H7 (cell line): ENCODE measurements at places on chromosomes 11 and 22. TPM values are rescaled to one million over a fixed set of nuclear protein-coding genes. Genes with fewer than 3 reads are reported as not detected.

DNA sequence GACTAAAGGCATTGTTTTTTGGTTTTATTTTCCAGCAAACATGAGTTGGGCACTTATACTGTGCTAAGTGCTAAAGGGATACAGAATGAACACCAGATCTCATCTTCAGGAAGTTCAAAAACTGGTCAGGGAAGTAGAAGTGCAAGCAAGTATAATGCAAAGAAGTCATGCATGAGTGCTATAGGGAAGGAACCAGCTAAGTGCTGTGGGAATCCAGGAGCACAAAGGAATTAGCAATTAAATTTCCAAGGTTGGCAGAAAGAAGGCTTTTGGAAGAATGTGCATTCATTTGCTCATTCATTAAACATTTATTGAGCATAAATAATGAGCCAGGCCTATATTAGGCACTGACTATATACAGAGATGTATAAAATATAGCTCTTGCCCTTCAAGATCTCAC is 143.7 kb upstream of the ARHGAP42 start:
- DNase-seq: no peak

GRCh38 chr11:64745521-64746328 is 1.8 kb upstream of the RASGRP2 start:
- DNase-seq: peak; percentile 98

DNA sequence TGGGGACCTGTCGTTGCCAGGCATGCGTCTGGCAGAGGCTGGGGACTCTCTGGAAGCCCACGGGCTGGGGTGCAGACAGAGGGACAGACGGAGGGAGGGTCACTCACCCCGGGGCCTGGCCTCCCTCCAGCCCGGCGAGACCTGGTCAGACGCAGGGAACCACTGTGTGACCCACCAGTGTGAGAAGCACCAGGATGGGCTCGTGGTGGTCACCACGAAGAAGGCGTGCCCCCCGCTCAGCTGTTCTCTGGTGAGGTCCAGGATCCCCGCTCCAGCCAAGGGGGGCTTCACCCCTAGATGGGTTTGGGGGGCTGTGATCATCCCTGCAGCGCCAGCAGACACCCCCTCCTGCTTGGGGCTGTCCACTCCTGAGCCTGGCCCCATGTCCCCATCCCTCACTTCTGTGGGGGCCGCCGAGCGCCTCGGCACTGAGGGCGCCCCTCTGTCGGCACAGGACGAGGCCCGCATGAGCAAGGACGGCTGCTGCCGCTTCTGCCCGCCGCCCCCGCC is 23.6 kb upstream of the MUC5B start:
- DNase-seq: peak; percentile 46

FGF3 gene
- 0.15 TPM in 1 of 2 replicates, not detected in the other for total RNA-seq

- no peak for DNase-seq
These were observed 13.3 kb downstream of the PARVA start for GRCh38 chr11:12390687-12391110.

OR8D1 gene
- total RNA-seq: not detected in 2 replicates

DNA sequence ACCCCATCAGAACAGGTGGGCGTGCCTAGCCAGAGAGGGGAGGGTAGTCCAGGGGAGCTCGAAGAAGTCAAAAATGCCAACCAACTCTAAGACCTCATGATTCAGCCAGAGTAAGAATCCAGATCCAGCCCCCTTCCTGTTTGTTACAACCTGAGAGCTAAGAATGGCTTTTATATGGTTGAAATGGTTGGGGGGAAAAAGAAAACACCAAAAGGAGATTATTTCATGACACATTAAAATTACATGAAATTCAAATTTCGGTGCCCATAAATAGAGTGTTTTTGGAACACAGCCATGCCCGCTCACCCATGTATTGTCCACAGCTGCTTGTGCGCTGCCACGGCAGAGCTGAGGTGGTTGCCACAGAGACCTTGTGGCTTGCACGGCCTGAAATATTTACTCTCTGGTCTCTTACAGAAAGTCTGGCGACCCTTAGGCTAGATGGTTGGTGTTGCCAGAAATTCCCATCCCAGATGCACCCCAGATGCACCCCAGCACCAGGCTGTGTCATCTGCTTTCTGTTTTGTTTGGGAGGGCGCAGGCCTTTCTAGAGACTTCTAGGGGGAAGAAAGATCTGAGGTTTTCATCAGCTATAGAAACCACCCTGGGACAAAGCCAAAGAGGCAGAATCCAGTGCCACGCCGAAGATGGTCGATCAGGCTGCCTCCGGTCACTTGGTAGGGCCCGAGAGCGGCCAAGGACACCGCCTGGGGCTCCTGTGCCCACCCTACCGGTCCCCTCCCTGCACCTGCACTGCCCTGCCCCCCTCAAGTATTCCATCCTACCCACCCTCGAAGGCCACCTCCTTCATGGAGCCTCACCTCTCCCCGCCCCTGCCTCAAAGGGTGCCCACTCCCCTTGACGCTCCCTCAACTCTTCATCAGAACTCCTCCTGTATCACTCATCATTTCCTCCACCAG is 80.2 kb downstream of the DSCAML1 start:
- DNase-seq: no peak

DNA sequence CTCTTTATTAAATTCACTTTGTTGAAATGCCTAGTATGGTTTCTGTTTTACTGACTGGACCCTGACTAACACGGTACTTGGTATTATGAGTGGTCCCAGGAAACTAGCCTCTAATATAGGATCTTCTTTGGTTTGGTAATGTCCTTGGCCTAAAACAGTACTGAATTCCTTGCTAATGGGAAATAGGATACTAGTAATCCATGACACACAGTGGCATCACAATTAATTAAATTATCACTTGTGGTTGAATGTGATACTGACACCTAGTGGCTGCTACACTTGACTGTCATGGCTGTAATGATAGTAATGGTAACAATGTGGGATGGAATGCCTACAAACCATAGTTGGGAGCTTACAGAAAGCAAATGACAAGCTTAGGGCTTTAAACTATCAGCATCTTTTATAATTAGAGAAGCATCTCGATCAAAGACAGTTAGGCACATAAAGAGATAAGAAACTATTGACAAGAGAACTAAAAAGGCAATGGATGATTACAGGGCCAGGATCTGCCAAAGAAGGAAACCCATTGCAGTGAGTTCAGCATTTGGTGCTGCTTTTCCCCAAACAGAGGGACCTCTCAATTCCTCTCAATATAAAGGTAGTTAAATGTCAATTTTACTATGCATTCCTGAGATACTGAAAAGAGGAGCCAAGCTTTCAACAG is 8.6 kb downstream of the DNHD1 start:
- peak; percentile 57 for DNase-seq

DNA sequence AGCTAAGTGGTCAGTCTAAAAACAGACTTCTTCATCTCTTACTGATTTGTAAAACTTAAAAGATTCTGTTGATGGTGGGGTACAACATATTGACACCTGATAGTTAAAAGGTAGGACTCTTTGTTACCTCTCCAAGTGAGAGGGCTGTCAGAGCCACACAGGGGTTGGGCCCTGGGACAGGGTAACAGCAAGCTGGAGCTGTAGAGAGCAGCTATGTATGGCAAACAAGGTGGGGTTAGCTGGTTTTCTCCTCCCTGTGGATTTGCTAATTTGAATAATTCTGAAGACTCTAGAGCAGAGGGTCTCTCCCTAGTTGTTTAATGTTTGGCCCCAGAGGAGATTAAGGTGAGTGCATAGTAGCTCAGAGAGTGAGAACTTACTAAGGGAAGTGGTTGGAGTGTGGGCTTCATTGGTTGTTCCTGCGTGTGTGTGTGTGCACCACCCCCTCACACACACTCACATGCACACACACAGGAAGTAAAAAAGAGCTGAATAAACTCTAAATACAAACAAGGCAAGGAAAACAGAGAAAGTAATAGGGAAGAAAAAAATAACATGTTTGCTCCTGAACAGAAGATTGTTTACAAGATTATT is 9.2 kb upstream of the GAS2 start:
- peak; percentile 9 for DNase-seq

DNA sequence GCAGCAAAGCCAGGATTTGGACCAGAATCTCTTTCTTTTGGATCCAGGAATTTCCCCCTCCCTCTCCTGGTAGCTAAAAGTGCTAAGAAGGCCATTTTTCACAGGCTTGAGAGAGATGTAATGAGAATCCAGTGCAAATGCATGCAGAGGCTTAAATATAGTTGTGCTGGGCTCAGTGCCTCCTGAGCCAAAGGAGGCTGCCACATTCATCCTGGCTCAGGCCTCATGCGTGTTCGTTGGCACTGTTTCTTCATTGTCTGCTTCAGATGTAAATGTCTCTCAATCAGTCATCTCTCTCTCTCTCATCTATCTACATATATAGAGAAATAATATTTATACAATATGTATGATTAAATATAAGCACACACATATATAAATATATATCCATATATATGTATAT is 83.6 kb downstream of the INSC start:
- DNase-seq: no peak

DNA sequence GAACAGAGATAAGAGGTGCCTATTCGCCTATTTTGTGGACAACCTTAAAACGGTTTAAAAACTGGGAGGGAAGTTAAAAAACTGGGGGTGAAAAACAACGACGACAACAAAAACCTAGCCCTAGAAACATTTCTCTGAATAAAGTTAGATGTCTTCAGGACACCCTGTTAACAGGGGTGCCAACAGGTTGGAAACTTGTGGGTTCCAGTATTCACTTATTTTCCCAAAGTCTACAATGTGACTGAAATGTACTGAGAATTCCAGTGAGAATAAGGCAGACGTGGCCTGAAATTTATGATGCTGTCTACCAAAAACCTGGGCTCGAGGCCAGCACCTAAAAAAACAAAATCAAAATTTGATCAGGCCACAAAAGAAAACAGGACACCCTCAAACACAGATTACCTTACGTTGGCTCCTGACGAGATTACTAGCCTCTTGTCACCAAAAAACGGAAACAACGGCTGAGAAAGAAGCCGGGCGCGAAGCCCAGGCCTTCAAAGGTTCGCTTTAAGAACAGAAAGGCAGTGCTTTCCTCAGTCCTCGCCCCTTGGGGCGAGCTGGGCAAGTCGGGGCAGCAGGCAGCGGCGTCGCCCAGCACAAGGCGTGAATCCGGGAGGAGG is 906 bp downstream of the CCDC90B start:
- DNase-seq: no peak

LAYN gene
- 1.0 and 1.2 TPM in 2 replicates for total RNA-seq

GRCh38 chr11:15864026-15864805 is 492.1 kb downstream of the SOX6 start:
- no peak for DNase-seq

- DNase-seq: peak; percentile 98
These were observed at the start of gene ARSA for GRCh38 chr22:50627642-50628542. TSS of gene ARSA (minus strand) at chr22:50628152. CDS start at chr22:50627779, 373 bp downstream.

DNA sequence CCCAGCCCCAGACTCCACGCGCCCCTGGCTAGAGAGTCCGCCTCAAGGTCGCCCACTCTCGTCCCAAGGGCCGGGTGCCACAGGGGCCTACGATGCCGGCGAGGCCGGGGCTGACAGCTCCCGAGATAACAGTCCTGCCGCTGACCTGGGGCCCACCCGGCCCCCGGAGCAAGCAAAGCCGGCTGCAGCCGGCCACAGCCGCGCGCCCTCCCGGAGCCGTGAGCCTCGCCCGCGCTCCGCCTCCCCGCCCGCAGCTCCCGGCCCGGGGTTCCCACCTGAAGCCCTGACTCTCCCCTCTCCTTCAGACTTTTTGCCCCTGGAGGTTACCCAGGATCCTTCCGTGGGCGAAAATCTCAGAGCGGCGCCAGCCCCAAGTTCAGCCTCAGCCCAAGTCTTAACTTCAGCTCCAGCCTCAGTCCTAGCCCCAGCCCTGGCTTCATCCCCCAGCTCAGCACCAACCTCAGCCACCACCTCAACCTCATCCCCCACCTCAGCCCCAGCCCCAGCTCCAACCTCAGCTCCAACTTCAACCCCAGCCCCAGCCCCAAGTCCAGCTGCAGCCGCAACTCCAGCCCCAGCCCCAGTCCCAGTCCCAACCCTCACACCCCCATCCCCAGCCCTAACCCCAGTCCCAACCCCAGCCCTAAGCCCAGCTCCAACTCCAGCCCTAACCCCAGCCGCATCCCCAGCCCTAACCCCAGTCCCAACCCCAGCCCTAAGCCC is 1.7 kb downstream of the KLHDC7B start:
- DNase-seq: peak; percentile 46

OR2AG1 gene
- not detected in 2 replicates for total RNA-seq

- no peak for DNase-seq
These were observed 2.0 kb upstream of the CCDC73 start for GRCh38 chr11:32796425-32796824.

GCAT gene
- 35.1 and 45.0 TPM in 2 replicates for total RNA-seq

PLEKHB1 gene
- 2.3 and 5.8 TPM in 2 replicates for total RNA-seq

DNA sequence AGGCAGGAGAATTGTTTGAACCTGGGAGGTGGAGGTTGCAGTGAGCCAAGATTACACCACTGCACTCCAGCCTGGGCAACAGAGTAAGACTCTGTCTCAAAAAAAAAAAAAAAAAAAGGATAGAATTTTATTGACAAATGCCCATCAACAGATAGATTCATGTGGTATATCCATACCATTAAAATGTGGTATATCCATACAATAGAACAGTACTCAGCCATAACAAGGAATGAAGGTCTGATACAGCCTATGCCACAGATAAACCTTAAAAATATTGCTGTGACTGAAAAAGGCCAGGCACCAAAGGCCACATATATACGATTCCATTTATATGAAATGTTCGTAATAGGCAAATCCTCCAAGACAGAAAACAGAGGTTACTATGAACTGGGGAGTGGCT is 45.3 kb upstream of the PPP2R1B start:
- no peak for DNase-seq

- DNase-seq: no peak
These were observed 81.2 kb upstream of the RASSF10 start for GRCh38 chr11:12927886-12928285.

DNA sequence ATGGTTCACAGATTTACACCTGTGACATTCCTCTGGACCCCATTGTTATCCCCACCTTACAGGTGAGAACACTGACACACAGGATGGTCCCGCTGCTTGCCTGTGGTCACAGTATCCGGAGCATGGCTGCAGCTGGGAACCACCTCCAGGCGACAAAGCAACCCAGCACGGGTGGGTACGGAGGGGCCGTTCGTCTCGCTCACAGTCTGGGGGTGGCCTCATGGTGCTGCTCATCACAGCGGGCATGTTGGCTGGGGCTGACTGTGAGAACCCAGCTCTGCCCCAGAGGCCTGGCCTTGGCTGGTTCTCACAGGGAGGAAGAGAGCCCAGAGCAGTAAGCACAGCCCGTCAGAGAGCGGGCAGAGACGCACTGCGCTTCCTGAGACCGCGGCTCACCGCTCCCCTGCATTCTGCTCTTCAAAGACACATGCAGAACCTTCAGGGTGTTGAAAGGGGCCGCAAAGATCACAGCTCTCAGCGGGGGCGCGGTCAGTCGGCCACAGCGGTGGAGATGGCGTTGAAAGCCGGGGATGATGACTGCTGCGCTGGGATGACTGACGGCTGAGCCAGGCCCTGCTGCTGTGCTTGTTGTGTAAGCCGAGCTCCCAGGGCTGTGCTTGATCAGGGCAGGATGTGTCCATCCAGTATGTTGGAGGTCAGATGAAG is 423.0 kb downstream of the BRD1 start:
- no peak for DNase-seq

GDPD4 gene
- total RNA-seq: not detected in 2 replicates
